ENCODE measurements at places on chromosomes 16 and 17. TPM values are rescaled to one million over a fixed set of nuclear protein-coding genes. Genes with fewer than 3 reads are reported as not detected.

Gene KIFC3
- total RNA-seq = not detected

Gene C1QTNF1
- total RNA-seq = not detected

Gene SLC16A11
- total RNA-seq = not detected

Gene ATXN1L
- 23.6 TPM for total RNA-seq

Gene JUP
- total RNA-seq = 0.77 TPM

Gene TIGD7
- 3.6 TPM for total RNA-seq

Gene CHST4
- total RNA-seq = not detected

Gene SOST
- total RNA-seq = not detected

Gene DYNLRB2
- not detected for total RNA-seq

Gene IQCK
- total RNA-seq = 1.1 TPM

Gene SENP3
- total RNA-seq = 53.0 TPM

Gene KRT40
- total RNA-seq = not detected

Gene TERB1
- 0.27 TPM for total RNA-seq

Gene KRT9
- not detected for total RNA-seq

Gene ZNF385C
- not detected for total RNA-seq

Gene HSPB9
- not detected for total RNA-seq

Gene CHST6
- not detected for total RNA-seq

Gene TMEM100
- total RNA-seq = not detected

Gene PTGES3L
- 0.12 TPM for total RNA-seq

Gene FA2H
- total RNA-seq = not detected

Gene KIF18B
- 109 TPM for total RNA-seq

Gene GJC1
- 1.1 TPM for total RNA-seq

Gene BRIP1
- total RNA-seq = 28.7 TPM

Gene ELMO3
- total RNA-seq = 6.3 TPM

Gene CNTNAP4
- total RNA-seq = not detected

Gene TBC1D3H
- not detected for total RNA-seq

Gene ABCC12
- total RNA-seq = not detected

Gene GRN
- 70.5 TPM for total RNA-seq

Gene OTOA
- not detected for total RNA-seq

Gene RPRML
- not detected for total RNA-seq

Gene KRTAP3-2
- total RNA-seq = not detected

Gene KRT17
- 0.25 TPM for total RNA-seq

Gene MYH10
- total RNA-seq = 10.3 TPM

Gene CCL7
- not detected for total RNA-seq

Gene SHBG
- total RNA-seq = not detected

Gene RAB37
- total RNA-seq = 30.4 TPM

Gene CEP295NL
- 0.10 TPM for total RNA-seq

Gene PHKG2
- 41.1 TPM for total RNA-seq

Gene CASKIN1
- total RNA-seq = 0.19 TPM

Gene MT1G
- total RNA-seq = 8.0 TPM

Gene TNFRSF17
- total RNA-seq = not detected

Gene ERBB2
- total RNA-seq = 4.5 TPM

Gene USH1G
- total RNA-seq = not detected

Gene CDH8
- not detected for total RNA-seq

Gene ERN1
- 57.5 TPM for total RNA-seq

Gene RNF43
- total RNA-seq = 0.12 TPM

Gene SULT1A4
- 2.9 TPM for total RNA-seq

Gene SMIM5
- 0.12 TPM for total RNA-seq

Gene HIC1
- 31.0 TPM for total RNA-seq
